Left forelimb (tissue), 1 donor: ENCODE measurements at places on chromosomes 13 and 19.

- DNase-seq = no peak
These were observed 15.6 kb downstream of the EMP3 start for GRCh38 chr19:48340995-48341394.

GRCh38 chr19:54002495-54003315, 11.3 kb downstream of the CACNG6 start:
- DNase-seq = no peak

- no peak for DNase-seq
These were observed 8.9 kb downstream of the RFX2 start for GRCh38 chr19:6101291-6101825.

DNA sequence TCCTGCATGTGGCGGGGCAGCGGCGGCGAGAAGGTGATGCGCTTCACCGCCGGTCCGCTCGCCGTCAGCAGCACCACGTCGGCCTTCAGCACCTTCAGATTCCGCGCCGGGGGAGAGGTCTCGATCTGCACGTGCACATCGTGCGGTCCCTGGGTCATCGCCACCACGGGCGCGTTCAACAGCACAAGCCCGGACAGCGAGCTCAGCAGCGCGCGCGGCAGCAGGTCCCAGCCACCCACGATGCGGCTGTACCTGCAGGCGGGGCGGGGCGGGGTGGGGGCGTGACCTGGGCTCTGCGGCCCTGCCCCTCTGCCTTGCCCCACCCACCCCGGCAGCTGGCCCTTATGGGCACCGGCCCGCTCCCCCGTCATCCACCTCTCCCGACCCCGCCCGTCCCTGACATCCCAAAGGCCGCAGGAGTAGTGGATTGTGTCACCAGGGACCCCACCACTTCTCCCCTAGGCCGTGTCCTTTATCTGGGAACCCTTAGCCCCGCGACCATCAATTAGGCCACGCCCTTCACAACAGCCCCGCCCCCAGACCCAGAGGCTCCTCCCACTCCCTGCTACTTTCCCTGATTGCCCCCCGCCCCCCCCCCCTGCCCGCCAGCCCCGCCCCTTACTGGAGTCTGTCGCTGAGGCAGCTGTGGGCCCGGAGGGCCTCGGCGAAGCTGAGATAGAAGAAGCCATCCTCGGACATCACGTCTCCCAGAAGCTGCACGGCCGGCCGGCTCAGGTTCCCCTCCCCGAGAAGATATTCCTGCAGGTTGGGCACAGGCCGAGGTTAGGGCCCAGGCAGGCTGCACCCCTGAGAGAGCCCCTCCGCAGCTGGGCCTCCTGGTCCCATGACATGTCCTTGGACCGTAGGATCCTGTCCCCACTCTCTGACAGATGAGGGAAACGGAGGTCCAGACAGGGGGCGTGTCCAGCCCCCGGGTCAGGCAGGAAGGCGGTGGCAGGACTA, 6.1 kb downstream of the IL4I1 start:
- no peak for DNase-seq

DNA sequence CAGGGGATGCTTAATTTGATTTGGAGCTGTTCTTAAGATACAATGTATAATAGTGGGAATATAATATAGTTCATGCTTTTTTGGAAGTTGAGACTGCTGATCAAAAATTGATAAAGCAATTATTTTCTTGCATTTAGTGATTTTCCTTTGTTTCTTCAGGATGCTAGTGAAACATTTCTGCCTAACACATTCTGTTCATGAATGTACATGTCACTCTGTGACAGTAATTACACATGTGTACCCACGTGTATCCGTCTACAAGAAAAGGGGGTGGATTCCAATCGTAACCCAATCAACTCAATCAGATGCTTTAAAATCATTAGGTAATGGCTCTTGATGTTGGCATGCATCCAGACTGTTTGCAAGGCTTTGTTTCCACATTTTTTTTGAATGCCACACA, 5.0 kb upstream of the FRY start:
- DNase-seq = no peak

DNA sequence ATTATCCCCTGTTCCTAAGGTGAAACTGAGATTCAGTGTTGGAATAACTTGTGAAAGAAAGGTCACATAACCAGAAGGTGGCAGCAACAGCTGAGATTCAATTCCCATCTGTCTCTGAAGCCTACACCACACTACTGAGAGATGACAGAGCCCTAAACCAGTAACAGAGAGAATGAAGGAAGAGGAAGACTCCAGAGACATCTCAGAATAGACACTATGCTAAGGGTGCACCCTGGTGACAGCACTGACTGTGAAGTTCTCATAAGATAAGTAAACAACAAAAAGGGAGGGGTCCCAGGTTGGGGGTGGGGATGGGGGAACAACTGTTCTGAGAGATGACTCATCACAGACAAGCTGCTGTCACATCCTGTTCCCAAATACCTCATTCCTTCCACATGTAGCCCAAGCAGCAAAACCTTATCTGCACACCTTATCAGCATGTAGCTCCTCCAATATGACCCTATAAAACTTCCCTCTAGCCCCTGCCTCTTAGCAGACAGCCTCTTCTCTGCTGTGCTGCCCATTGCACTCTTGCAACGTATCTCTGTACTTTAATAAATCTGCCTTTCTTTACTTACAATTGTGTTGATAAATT, 46.5 kb downstream of the UTP14C start:
- no peak for DNase-seq

- DNase-seq = no peak
These were observed 10.2 kb downstream of the CARM1 start for GRCh38 chr19:10881403-10882107.

DNA sequence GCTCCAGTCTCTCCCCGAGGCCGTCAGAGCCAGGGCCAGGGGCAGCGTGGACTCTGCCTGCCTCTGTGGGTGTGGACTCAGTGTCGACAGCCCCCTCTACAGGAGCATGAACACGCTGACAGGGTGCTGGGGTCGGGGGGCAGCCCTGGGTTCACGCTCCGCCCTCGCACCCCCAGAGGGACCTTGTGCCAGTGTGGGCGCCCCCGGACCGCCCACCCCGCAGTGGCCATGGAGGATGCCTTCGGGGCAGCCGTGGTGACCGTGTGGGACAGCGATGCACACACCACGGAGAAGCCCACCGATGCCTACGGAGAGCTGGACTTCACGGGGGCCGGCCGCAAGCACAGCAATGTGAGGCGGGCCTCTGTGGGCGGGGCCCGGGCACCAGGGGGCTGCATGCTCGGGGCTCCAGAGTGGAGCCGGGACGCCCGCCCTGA, 8.3 kb downstream of the TRPM4 start:
- DNase-seq = no peak

- peak; percentile 84 for DNase-seq
These were observed 153.5 kb upstream of the KLF12 start for GRCh38 chr13:74287724-74288169.

DNA sequence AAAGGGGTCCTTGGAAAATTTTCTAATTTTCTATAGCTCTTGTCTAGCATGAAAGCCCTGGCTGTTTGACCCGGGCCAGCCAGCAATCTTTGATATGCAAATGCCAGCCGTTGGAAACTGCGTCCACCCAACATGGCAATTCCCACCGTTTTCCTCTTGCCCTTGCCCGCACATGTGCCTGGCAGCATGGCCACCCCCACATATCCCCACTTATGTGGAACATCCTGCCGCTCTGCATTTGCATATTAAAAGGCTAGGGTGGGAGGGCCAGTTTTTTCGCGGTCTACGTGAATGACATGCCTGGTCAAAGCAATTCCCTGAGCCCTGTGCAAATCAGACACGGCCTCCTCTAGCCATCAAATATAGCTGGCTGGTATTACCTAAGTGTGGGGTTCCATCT, 110.3 kb upstream of the TDRD3 start:
- DNase-seq = no peak

DNA sequence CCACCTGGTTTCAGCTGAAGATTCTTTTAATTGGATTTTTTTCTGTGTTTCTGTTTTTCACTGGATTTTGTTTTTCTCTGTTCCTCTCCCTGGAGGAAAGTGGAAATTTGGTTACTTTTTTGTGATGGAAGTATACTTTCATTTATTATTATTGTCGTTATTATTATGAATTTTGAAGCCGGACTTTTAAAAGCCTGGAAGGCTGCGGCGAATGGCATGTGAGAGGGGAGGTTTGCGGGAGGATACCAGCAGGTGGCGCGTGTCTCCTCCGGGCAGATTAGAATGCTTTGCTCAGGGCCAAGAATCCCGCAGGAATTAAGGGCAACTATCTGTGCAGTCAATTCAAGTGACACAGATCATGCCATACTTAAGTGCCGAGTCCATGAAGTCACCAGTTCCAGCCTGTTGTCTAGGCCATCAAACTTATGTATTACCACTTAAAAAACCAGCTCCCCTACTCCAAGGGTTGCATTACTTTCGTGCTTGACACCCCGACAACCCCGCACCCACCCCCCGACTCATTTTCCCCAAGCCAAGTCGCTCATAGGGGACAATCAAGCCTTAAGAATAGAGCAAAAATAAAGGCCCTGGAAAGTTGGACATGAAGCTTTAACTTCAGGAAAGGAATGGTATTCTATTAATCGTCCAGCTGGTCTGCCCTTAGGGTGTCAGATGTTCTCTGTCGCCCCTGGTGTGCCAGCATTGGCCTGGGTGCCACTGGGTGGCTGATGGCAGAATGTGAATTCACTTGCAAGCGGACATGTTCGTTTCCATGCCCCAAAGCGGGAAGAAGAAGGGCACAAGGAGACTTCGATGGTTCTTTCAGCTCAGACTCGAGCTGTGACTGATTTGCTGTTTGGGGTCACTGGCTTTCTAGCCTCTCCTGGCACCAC, 1.3 kb upstream of the LRCH1 start:
- DNase-seq = peak; percentile 72

GRCh38 chr13:100473087-100473486, 115.5 kb downstream of the GGACT start:
- DNase-seq = no peak

- DNase-seq = no peak
These were observed 26.3 kb upstream of the GJB6 start for GRCh38 chr13:20258208-20258962.

DNA sequence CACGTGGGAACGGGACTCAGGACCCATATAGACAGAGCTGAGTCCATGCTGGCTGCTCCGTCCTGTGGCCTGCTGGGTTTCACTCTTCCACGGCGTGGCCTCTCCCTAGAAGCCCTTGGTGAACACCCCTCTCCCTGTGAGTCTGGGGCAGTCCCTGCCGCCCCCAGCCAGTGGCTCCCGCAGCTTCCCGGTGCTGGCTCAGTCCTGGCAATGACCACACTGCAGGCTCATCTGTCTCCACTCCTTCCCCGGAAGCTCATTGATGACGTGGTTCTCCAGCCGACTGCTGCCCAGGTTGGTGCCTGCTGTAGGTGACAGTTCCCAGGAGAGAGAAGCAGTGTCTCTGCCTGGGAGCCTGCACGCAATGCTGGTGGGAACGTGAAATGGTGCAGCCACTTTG, 2.1 kb upstream of the TEX29 start:
- peak; percentile 56 for DNase-seq

GRCh38 chr13:30884543-30884942, 21.5 kb upstream of the MEDAG start:
- DNase-seq = no peak

DNA sequence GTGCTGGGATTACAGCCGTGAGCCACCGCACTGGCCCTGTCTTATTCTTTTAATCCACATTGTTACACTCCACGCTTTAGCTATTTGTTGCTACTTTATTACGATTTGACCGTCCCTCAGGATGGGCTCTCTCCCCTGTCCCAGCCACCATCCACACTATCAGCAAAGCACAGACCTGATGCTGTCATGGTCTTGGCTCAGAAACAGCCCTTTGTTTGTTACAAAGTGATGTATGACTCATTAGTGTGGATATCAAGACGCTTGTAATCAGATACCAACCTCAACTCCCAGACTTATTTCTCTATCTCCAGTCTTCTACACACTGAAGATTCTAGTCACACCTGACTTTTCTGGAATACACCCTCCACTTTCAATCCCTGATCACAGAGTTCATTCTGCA, 84.6 kb upstream of the FREM2 start:
- no peak for DNase-seq

GRCh38 chr13:98173431-98174152, 3.5 kb downstream of the RNF113B start:
- no peak for DNase-seq

- DNase-seq = no peak
These were observed 2.1 kb upstream of the TUBA3C start for GRCh38 chr13:19183676-19184075.

GRCh38 chr19:39754544-39754943, 16.7 kb upstream of the CLC start:
- no peak for DNase-seq

DNA sequence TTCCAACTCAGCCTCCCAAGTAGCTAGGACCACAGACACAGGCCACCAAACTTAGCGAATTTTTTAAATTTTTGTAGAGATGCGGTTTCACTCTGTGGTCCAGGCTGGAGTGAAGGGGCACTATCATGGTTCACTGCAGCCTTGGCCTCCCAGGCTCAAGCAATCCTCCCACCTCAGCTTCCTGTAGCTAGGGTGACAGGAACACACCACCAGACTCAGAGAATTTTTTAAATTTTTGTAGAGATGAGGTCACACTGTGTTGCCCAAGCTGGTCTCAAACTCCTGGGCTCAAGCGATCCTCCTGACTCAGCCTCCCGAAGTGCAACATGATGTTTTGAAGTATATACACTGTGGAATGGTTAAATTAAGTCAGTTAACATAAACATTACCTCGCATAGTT, 263.6 kb downstream of the OXGR1 start:
- DNase-seq = no peak

- DNase-seq = no peak
These were observed 21.1 kb downstream of the SOHLH2 start for GRCh38 chr13:36193151-36193855.

DNA sequence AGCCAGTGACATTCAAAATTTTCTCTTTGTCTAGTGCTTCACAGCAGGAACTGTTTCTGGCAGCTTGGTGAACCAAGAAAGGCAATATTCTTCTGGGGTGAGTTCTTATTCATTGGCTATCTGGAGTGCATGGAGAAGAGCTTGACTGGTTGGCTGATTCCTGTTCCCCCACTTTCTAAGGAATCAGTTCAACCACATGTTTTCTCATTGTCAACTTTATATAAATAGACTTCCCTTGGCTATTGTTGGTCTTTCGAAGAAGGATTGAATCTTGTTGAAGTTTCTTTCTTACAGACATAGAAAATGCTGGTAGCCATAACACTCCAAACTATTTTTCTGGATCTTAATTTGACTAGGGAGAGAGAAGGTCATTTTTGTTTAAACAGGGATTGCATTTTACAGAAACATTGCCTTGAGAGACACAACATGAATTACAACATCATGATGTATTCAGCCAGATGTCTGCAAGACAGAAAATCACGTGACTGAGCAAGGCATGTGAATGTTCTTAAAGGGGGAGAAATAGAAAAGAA, 85.2 kb downstream of the EDNRB start:
- no peak for DNase-seq

- no peak for DNase-seq
These were observed 48.5 kb downstream of the GAS6 start for GRCh38 chr13:113815151-113816058.

- DNase-seq = no peak
These were observed 5.4 kb downstream of the NLRP12 start for GRCh38 chr19:53818756-53819155.
